NCI-H1930 (cell line): ENCODE measurements at places on chromosomes 4 and X.

DNA sequence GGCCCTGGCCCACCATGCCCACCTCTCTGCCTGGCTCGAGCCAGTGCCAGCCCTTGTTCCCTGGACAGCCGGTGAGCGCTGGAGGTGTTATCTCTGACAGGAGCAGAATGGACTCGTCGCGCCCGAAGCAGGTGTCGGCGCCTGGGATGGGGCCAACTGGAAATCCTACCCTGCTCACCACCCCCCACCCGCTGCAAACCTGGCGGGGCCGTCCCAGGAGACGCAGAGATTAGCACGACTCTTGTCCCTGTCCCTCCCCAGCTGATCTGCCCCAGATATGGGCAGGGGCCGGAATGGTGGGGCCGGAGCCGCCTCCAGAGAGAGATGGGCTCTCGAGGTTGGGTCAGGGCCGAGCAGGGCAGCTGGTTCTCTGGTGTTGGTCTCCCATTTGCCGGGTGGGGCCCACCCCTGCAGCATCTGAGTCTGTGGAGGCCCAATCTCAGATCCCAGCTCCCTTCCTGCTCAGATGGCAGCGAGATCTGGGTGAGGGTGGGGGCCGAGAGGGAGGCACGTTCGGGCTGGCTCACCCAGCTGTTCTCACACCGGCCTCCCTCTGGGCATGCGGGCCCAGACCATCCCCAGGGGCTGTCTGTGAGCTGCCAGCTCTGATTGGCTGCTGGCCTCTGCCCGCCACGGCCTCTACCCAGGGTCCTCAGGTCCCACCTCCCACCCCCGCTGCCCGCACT lies 20.1 kb upstream of the FGFR3 start:
- no peak for DNase-seq

GRCh38 chrX:70480660-70481018 lies 36.0 kb downstream of the DLG3 start:
- DNase-seq: no peak

DNA sequence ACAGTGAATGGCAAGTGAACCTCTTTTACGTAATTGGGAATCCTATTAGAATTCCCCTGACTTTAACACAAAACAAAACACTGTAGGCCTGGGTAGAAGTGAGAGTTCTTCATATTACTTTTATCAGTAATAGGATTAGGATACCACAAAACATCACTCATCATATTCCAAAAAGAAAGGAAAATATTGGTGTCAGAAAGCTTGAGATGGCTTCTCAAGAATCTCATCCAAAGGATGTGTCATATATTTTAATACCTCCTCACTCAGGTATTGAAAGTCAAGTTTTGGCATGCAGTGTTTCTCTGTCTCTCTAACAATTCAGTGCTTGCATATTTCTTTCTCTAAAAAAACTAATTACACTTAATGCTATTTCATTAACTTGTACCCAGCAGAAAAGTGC lies 173.2 kb downstream of the PDGFC start:
- no peak for DNase-seq

- DNase-seq: no peak
These were observed 35.1 kb downstream of the TEC start for GRCh38 chr4:48234575-48234974.
